ENCODE measurements at places on chromosomes 1 and 21. TPM values are rescaled to one million over a fixed set of nuclear protein-coding genes. Genes with fewer than 3 reads are reported as not detected.

DNA sequence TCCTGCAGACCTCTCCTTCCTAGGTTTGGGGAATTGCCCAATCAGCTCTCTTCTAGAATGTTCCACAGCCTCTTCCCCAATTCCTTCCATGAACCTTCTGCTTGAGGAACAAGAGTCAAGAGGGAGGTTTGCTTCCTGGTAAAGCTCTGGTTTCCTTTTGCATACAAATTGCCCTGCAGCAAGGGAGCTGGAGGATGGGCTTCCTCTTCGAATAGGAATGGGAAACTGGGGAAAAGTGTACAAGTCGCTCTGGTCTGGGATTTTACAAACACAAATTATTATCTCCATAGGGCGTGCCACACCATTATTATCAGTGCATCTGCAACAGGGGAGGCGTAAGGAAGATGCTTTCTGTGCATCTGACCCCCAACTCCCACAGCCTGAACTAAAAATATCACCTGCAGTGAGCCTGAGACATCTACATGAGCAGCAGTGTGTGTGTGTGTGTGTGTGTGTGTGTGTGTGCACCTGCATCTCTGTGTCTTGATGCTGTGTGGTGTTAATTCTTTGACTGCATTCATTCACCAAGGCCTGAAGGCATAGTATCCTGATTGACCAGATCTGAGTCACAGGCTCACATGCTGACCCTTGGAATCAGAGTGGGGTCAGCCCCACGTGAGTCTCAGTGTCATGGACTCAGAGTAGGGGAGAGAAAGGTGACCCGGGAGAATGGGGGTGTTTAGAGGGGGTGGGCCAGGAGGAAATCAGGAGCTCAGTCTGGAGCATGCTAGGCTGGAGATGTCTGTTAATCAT, 272.9 kb downstream of the KAZN start:
- H3K4me1 ChIP-seq, result no peaks in the 10 kb centered on the region
- no peak overlapping the region for H3K27ac ChIP-seq
- no peaks in the 10 kb centered on the region for H3K27me3 ChIP-seq
- DNase-seq, result no peak
- no peak overlapping the region for H3K4me3 ChIP-seq
- no peaks in the 10 kb centered on the region for H3K36me3 ChIP-seq

DNA sequence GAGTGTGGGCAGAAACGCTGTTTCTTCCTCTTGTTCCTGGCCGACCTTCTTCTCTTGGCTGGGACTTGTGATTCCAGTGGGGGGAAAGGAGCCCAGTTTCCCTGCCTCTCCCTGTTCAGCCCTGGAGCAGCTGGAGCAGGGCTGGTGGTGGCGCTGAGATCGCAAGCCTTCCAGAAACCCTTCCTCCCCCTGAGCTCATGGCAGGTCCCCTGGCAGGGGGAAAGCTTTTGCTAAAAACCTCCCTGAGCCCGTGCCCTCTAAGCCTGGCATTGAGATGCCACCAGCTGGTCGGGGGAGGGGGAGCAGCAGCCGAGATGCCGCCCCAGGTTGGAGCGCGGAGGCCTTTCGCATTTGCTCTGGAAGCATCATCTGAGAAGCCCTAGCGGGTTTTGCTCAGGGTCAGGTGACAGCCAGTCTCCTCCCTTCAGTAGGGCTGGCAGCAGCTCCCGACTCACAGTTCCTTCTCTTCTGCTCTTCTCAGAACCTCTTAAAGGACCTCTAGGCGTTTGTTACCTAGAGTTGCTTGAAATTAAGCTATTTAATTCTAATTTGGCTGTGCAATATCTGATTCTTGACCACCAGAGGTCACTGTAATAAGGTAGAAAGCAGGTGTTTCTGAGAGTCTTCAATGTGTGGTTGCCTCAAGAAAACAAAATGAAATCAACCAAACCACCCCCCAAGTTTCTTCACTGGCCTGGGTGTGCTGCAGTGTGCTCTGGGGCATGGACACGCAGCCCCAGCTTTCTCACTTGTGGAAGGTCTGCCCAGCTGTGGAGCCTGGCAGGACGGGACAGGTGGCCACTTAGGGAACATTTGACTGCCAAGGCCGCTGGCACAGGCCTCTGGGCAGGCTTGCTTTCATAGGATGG, 257.3 kb downstream of the CAMTA1 start:
- H3K4me1 ChIP-seq, result no peaks in the 10 kb centered on the region
- H3K36me3 ChIP-seq, result no peaks in the 10 kb centered on the region
- peaks cover 6% of the 10 kb centered on the region for H3K27me3 ChIP-seq
- no peak for DNase-seq
- no peak overlapping the region for H3K4me3 ChIP-seq
- no peak overlapping the region for H3K27ac ChIP-seq

- H3K36me3 ChIP-seq, result no peaks in the 10 kb centered on the region
- no peak for DNase-seq
- H3K27ac ChIP-seq, result no peak overlapping the region
- no peak overlapping the region for H3K4me3 ChIP-seq
- no peaks in the 10 kb centered on the region for H3K4me1 ChIP-seq
- no peaks in the 10 kb centered on the region for H3K27me3 ChIP-seq
Measured at GRCh38 chr1:63859480-63860275, 85.9 kb downstream of the ROR1 start.

DNA sequence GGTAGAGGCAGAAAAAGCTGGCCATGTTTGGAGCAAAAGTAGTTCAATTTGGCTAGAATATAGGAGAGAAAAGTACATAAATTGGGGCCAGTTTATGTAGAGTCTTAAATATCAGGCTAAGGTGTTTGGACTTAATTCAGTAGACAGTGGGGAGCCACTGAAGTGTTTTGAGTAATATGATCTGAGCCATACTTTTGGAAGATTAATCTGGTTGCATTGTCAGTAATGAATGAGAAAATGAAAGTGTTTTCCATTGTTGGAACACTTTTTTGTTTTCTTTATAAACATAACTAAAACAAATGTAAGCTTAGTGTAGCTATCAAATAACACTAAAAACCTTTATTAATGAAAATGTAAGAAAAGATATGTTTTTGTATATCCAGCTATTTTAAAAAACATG, 42.1 kb downstream of the POU2F1 start:
- DNase-seq, result no peak
- peaks cover 57% of the 10 kb centered on the region for H3K4me1 ChIP-seq
- H3K4me3 ChIP-seq, result no peak overlapping the region
- H3K36me3 ChIP-seq, result no peaks in the 10 kb centered on the region
- no peak overlapping the region for H3K27ac ChIP-seq
- no peaks in the 10 kb centered on the region for H3K27me3 ChIP-seq

GRCh38 chr1:6200188-6200809, 904 bp upstream of the RPL22 start:
- peak overlapping the region; percentile 100 for H3K4me3 ChIP-seq
- peaks cover 12% of the 10 kb centered on the region for H3K36me3 ChIP-seq
- peak overlapping the region; percentile 88 for H3K27ac ChIP-seq

DNA sequence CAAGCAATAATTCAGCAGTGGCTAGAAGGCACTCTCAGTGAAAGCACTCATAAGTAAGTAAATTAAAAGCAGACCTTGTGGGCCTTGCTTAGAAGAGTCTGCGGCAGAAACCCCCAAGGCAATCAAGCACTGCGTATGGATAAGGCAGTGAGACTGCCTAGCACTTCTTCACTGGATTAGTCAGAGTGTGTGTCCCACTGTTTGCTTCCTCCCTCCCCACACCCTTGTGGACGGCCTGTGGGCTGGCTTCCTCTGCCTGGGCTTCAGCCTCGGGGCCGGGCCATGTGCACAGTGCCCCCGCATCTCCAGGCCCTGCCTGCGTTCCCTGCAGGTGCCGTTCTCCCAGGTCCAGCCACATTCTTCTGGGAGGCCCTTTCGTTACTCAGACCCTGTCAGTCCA, 23.8 kb downstream of the AGT start:
- DNase-seq, result no peak
- H3K27me3 ChIP-seq, result no peaks in the 10 kb centered on the region
- H3K4me3 ChIP-seq, result no peak overlapping the region
- no peak overlapping the region for H3K27ac ChIP-seq
- no peaks in the 10 kb centered on the region for H3K4me1 ChIP-seq
- peaks cover 96% of the 10 kb centered on the region for H3K36me3 ChIP-seq

DNA sequence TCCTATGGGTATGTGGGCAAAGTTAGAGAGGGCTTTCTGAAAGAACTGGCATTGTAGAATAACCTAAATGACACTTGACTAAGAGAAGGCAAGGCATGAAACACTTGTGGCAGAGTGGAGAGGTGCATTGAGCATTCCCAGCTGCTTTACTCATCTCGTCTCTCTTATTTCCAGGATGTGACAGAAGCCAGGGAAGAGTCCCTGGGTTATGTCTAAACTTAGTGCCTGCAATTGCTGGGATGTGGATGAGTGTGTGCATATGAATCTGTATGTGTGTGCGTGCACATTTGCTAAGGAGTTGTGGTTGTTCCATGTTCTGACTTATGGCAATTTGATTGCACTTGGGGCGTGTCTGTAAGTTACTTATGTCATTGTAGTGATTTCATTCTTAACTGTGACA, 1326.5 kb upstream of the B3GALT2 start:
- no peak overlapping the region for H3K4me3 ChIP-seq
- no peak overlapping the region for H3K27ac ChIP-seq
- H3K4me1 ChIP-seq, result no peaks in the 10 kb centered on the region
- DNase-seq, result peak; percentile 35
- no peaks in the 10 kb centered on the region for H3K27me3 ChIP-seq

DNA sequence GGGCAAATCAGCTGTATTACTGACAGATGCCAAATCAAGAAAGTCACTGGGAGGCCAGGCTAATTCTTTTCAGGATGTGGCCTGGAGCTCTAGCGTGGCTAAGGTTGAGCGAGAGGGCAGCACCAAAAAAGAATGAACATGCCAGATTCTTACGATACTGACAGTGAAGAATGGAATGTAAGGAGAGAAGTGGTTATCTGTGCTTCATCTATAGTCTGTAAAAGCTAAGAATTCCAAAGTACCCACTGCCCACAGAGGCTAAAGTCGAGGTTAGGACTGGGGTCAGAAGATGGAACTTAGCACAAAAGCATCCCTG, 32.7 kb downstream of the TFAP2E start:
- no peak overlapping the region for H3K27ac ChIP-seq
- no peak overlapping the region for H3K4me3 ChIP-seq
- no peaks in the 10 kb centered on the region for H3K4me1 ChIP-seq
- peaks cover 97% of the 10 kb centered on the region for H3K36me3 ChIP-seq

DNA sequence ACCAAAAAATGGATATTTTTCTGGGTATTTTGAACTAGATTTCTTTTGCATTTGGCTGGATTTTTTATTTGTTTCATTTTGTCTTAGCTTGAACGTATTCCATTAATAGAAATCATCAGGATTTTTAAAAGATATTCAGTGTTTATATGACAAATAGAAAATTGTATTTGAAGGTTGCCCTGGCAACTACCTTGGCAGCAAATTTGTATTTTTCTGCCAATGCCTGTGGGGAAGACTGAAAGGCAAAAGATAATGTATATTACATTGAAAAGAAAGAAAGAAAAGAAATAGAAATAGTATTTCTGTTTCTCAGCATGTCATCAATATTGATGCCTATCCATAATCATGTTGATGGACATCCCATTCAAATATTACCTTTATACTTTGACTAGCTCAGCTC, 16.8 kb downstream of the VCAM1 start:
- no peaks in the 10 kb centered on the region for H3K36me3 ChIP-seq
- no peak overlapping the region for H3K27ac ChIP-seq
- no peaks in the 10 kb centered on the region for H3K27me3 ChIP-seq
- peaks cover 11% of the 10 kb centered on the region for H3K4me1 ChIP-seq
- H3K4me3 ChIP-seq, result no peak overlapping the region
- no peak for DNase-seq

DNA sequence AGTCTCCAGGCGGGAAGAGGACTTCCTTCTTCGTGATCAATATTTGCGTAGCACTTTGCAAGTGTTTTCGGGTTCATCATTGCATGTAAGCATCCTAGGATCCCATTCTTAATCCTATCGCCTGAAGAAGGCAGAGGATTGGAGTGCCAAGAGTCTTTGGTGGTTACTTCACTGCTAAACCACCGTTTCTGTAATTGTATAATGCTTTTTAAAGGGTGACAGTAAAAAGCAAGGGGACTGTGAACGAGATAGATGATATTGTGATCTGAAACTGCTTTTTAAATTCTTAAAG, 345 bp upstream of the ALDH9A1 start:
- H3K27ac ChIP-seq, result peak overlapping the region; percentile 19
- peaks cover 36% of the 10 kb centered on the region for H3K4me1 ChIP-seq
- H3K36me3 ChIP-seq, result no peaks in the 10 kb centered on the region
- H3K27me3 ChIP-seq, result no peaks in the 10 kb centered on the region

DNA sequence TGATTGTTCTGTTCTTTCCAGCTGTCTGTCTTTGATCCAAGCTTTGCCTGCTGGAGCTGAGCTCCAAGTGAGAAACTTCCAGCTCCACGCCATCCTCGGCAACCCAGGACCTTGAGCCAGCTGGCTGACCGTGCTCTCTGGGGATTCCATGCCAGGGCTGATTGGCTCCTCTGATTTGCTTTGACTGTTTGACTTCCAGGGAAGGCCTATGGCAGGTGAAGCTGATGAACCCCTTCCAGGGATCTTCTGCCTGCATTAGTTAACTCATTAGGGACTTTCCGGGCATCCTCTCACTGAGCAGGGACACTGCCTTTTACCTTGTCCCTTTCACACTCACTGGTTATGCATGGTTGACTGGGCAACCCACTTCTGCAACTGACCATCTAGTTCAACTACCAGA, 406.1 kb downstream of the RPS6KC1 start:
- no peaks in the 10 kb centered on the region for H3K27me3 ChIP-seq
- peaks cover 5% of the 10 kb centered on the region for H3K4me1 ChIP-seq
- no peaks in the 10 kb centered on the region for H3K36me3 ChIP-seq

Gene SV2A
- total RNA-seq, result 0.58 TPM

Gene SPRR2E
- not detected for total RNA-seq

Gene LHX8
- not detected for total RNA-seq

Gene ATP13A2
- 249 TPM for total RNA-seq
